ENCODE measurements at places on chromosomes 7 and 10.

DNA sequence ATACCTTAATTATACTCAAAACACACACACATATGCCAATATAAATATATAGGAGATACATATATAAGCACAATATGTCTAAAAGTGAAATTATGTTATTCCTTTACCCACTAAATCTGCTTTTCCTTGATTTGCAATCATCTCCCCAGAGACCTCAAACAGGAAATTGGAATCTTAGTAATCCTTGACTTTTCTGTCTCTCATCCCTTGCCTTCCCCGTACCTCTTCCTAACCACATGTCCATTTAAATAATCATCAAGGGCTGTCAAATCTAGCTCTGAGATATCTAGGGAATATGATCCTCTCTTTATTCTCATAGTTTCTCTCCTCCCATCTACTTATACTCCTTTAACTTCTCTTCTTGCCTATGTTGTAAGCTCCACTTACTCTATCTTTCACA lies 336.6 kb downstream of the HGF start:
- no peak for DNase-seq

DNA sequence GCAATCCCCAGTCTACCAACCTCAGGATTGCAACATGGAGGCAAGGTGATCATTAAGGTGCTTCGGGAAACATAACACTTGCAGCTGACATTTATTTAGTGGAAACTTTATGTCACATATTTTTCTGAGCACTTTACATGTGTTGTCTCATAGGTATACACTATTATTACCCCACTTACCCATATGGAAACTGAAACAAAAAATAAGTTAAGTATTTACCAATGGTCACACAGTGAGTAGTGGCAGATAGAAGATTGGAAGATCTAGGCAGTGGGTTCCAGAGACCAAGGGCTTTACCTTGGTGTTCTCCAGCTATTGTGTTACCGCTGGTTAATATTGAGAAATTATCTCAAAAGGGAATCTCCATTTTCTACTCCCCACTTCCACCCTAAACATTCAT lies 1279.1 kb upstream of the SORCS1 start:
- no peak for DNase-seq

DNA sequence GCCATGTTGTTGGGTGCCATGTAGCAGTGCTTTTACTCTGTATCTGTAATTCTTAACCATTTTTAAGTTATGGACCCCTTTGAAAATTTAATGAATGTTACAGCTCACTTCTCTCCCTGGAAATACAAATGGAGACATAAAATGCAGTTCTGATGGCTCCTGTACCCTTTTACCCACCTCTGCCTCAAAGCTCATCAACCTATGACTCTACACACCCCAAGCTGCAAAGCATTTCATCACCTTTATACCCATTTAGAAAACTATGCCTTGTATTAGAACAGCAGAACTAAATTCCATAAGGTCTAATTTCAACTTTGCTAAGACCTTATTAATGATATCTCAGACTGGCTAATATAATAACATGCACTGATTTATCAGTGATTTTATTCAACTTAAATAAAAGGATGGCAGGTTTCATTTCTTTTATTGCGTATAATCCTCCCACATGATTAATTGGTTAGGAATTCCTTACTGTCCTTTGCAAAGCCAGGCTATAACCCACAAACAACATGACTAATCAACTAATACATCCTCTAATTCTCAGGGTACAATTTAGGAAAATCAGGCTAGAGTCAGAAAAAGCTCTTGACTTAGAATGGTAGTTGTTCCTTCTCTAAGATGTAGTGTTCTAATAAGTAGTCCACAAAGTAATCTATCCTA lies 68.1 kb downstream of the CPEB3 start:
- DNase-seq = no peak

DNA sequence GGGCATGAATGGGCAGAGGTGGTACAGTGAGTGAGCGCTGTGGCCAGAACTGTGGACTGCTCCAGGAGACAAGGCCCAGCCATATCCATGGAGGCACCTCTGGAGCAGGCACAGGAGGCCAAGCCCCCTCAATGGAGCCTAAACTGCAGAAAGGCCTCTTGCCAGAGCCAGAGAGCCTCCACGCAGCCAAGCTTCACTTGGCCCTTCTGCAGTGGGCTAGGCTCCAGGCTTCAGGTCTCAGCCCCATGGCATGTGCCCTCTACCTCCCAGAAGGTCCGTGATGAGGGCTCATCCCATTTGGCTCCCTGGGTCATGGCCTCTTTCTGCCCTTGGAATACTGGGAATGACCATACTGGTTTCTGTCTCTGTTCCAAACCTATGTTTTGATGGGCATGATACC lies 8.9 kb downstream of the PDE1C start:
- DNase-seq = no peak

GRCh38 chr7:39749177-39749576 lies 125.8 kb downstream of the RALA start:
- no peak for DNase-seq

Data from stimulated activated CD8-positive, alpha-beta memory T cell treated with anti-CD3 and anti-CD28 coated beads, Interleukin-7, amount 100 ng/mL, for 4 hours (primary cell).